ENCODE measurements at places on chromosomes 4 and X.

GRCh38 chrX:104621781-104622180 lies 55.8 kb downstream of the IL1RAPL2 start:
- no peak for DNase-seq

DNA sequence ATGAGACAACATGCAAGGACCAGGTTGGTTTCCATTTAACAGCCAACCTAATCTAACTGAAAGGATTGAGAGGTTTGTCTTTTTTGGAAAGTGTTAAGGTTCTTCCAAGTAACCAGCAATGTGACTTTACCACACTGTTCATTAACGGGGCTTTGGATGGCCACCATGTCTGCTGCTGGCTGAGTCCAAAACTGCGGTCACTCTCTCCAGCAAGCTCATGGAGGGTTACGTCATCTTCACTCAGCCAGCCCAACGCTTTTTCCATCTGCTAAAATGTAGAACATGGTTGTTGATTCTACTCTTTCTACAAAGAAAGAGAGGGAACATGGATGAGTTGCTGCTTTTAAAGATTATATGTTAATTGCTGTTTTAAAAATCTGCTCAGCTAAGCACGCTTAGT lies 11.0 kb downstream of the PKD2 start:
- peak; percentile 91 for DNase-seq

- no peak for DNase-seq
Measured at GRCh38 chrX:23854945-23855344, 52.8 kb downstream of the APOO start.

GRCh38 chrX:71510161-71510560 lies 22.7 kb upstream of the OGT start:
- no peak for DNase-seq

- DNase-seq, result peak; percentile 38
Measured at GRCh38 chr4:24404281-24404680, 180.1 kb downstream of the DHX15 start.

- DNase-seq, result peak; percentile 81
Measured at GRCh38 chr4:39319676-39320075, 46.5 kb downstream of the RFC1 start.

DNA sequence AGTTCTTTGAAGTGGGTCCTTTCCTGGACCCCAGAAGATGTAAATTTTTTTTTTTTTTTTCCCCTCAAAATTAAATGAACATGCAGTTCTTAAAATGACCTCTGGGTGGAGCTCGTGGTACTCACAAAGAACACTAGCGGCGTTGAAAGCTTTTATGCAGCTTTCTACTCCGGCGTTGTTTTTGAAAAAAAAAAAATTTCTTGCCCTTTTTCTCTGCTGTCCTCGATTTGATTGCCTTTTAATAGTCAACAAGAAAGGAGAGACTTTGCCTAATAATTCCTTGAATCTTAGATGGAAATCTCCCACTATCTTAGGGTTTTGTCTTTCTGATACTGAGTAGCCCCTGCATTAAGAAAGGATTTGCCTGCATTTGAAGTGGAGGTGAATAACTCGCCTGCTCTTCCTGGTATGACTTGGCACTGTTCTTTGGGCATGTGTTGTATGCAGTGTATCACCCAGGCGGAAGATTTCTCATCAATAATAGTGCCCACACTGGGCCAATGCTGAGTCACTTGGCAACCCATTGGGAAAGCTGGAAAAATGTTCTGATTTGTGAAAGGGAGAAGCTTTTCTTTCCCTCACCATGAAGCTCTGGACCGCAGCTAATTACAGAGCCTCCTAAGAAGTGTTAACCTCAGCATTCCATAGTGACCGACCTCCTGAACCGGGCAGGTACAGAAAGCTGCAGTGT lies 104.0 kb downstream of the PHEX start:
- DNase-seq, result peak; percentile 81

- peak; percentile 29 for DNase-seq
Measured at GRCh38 chrX:123846577-123847038, 13.2 kb upstream of the XIAP start.

DNA sequence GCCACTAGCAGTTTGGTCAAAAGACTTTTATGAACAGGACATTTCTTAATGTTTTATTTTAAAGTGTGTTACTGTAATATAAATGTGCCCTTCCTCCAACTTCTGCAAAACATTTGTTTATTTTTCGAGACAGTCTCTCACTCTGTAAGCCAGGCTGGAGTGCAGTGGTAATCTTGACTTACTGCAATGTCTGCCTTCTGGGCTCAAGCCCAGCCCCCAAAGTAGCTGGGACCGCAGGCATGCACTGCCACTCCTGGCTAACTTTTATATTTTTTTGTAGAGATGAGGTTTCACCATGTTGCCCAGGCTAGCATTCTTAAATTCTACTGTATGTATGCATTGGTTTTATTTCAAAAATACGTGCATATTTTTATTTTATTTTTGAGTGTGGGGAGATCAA lies 1201.9 kb downstream of the STIM2 start:
- no peak for DNase-seq

DNA sequence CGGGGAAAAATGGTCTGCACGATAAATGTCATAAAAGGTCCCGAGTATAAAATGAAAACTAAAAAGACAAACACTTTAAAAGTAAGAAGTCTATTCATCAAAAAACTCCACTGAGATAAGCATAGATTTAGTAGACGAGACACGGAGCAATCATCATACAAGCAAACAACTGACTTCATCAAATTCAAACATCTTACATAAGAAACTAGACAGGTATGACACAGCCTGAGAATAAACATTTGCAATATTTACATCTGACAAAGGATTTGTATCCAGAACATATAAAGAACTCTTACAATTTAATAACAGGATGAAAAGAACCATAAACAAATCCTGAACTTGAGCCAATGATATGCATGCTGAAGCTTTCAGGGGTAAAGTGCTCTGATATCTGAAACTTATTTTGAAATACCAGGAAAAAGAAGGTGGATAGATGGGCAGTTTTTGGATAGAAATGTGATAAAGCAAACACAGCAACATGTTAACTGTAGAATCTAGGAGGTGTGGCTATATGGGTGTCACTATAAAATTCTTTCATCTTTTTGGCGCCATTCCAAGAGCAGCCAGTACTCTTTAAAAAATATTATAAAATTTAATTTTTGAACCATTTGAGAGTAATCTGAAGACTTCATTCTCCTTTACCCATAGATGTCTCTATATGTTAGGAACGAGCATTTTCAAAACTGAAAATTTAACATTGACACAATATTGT lies 12.0 kb downstream of the MPP1 start:
- no peak for DNase-seq

DNA sequence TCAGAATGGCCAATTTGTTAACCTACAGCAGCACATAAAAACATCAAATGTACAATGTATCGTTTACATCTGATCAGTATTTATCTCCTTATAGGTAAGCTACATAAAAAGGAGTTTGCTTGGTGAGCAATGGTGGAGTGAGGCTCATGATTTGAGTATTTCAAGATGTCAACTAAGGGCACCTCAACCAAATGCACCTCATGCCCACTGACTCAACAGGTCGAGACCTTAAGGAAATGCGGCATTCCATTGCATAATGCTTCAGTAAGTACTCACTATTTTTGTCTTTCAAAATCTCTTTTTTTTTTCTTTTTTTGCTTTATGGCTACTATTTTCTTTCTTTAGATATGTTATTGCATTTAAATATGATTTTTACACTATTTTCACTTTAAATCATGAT lies 181.0 kb upstream of the TLL1 start:
- DNase-seq, result no peak

GRCh38 chrX:24760363-24761000 lies 66.8 kb downstream of the POLA1 start:
- DNase-seq, result peak; percentile 78

- peak; percentile 38 for DNase-seq
Measured at GRCh38 chrX:34956916-34957315, 14.3 kb downstream of the FAM47B start.

DNA sequence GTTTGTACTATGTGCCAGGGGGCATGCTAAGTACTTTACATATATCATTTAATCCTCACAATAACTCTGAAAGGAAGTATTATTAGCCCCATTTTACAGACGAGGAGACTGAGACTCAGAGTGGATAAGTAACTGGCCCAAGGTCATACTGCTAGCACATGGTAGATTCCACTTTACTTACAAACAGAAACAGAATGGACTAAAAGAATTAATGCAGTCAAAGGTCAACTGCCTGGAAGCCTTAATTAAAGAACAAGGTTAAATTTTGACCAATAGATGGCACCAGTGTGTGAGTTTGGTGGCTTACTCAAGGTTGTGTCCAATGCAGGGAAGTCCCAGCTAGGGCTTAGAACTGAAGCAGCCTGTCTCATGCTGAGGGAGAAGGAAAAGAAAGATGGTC lies 4.7 kb downstream of the RIPPLY1 start:
- DNase-seq, result peak; percentile 59

- DNase-seq, result no peak
Measured at GRCh38 chr4:71540749-71541269, 202.0 kb downstream of the SLC4A4 start.

DNA sequence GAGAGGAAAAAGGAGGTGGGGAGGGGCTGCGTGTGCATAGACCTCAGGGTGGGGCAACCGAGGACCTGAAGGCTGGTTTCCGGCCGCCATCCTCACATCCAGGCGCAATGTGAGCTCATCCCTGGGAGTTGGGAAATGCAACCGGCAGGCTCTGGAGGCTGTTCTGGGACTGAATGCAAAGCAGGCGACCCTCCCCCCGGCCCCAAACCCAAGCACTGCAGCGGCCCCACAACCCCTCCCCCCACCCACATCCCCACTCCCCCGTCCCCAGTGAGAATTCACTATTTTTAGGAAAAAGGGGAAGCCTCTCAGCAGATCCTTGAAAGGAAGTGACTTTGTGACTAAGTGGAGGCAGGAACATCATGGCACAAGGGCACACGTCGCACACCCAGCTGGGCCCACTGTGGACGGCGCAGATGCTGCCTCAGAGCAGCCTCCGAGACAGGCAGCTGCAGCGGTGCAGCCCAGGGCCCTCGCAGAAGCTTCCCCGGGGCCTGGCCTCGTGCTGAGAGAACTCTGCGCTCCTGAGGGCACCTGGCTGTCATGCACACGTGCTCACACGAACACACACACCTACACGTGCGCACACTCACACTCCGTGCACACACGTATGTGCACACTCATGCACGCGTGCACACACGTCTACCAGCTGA lies 1.3 kb upstream of the PDE6B start:
- no peak for DNase-seq

DNA sequence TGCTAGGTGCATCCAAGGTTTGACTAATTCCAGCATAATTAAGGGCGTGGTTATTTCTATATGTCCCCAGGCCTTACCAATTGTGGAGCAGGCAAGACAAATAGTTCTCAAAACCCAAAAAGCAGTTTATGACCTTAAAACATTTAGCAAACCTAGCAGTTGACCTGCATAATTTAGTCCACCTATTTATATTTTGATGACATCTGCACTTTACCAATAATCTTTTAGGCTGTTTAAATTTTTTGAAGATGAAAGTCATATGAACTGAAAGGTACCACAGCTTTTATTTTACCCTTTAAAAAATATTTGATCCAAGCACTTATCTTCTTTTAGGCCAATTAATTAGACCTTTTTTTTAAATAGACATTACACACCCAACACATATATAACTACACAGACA lies 9.8 kb upstream of the ASIC5 start:
- DNase-seq, result no peak

DNA sequence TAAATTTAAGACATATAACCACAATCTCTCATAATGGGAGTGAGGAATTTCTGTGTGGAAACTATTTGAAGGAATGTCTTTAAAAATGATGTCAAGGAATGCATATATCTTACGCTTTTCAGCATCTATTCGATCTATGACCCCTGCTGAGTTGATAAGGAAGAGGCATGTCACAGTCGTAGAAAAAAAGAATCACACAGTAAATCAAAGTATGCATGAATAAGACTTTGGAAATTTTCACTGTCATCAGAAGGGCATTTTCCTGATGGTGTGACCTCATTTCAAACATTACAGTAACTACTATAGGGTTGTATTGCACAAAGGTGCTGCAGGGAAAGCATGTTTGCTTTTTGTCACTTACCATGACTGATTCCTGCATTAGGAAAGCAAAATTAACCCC lies 41.5 kb downstream of the REELD1 start:
- DNase-seq, result peak; percentile 78

DNA sequence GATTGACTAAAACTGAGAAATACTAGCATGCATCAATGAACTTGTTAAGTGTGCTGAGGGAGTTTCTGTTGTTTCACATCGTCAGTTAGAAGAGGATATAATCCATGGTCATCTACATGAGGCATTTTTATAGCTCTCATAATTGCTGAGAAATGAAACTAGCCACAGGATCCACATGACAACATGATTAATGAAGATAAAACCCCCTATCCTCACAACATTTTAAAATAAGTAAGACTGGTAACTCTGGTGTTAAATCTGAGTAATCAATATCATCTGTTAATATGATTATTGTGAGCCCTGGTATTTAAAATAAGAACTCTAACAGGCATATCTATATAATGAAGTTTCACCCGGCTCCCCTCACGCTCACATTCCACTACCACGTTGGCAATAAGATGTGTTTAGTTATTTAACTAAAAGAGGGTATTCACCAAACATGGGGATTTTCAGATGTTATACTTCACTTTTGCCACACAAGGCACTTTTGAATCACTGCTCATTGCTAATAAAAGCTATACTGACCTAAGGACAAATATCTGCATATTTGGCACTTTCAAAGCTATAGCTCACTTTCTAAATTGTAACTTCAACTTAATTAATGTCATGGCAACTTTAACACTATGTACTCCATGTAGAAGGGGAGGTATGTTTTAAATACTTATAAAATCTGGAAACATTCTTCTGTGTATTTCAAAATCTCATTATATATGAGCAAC lies 6.7 kb downstream of the UNC5C start:
- DNase-seq, result no peak

- no peak for DNase-seq
Measured at GRCh38 chr4:82076359-82076758, 297.4 kb downstream of the HNRNPD start.

DNA sequence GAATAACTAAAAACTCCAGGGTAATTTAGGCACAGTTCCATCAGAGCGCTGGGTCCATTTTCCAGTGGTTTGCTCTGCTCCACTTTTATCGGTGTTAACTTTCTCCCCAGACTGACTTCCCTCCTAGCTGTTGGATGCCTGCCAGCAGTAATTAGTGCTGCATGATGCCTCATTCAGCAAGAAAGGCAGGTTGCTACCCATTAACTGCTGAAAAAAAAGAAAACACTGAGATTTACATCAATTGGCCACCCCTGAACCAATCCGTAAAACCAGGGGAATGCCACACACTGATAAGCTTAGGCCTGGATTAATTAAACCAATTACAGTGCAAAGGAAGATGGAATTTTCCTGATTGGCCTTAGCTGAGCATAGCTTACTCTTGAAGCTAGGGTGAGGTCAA lies 182.4 kb upstream of the CXXC4 start:
- peak; percentile 85 for DNase-seq

DNA sequence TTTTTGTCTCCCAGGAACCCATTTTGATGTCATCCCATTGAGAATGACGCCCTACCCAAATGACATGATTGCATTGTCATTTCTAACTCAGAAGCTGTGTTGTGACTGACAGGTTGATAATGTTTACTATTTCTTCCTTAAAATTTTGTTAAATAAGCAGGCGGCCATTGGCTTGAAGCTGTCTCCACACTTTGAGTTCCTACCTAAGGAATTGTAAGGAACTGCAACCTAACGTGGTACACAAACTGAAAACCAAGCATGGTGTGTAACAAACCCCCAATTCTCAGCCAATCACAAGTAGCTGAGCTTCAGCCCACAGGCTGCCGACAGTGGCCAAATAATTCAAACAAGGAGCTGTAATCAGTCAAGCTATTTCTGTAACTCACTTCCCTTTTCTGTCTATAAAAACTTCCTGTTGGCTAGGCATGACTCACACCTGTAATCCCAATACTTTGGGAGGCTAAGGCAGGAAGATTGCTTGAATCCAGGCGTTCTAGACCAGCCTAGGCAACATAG lies 2.9 kb upstream of the MND1 start:
- DNase-seq, result peak; percentile 40

- DNase-seq, result no peak
Measured at GRCh38 chr4:3789587-3789986, 23.4 kb downstream of the ADRA2C start.

All from astrocyte of the hippocampus (primary cell).